Occipital lobe (tissue), 3 donors: ENCODE measurements at places on chromosomes 16 and 17. TPM values are rescaled to one million over a fixed set of nuclear protein-coding genes. Genes with fewer than 3 reads are reported as not detected.

Gene GOT2
- total RNA-seq, result 27.8 TPM

Gene VTN
- total RNA-seq, result 0.31 TPM

Gene CFAP20
- 82.8 TPM for total RNA-seq

Gene KRT34
- total RNA-seq, result 0.31 TPM

Gene CDH3
- 7.5 TPM for total RNA-seq
